Fibroblast of skin of left quadriceps (primary cell): ENCODE measurements at places on chromosomes 12 and 14.

GRCh38 chr12:122079532-122080081 lies 1.1 kb downstream of the MLXIP start:
- DNase-seq, result no peak

- no peak for DNase-seq
Measured at GRCh38 chr14:69401841-69402240, 3.3 kb downstream of the SLC39A9 start.

DNA sequence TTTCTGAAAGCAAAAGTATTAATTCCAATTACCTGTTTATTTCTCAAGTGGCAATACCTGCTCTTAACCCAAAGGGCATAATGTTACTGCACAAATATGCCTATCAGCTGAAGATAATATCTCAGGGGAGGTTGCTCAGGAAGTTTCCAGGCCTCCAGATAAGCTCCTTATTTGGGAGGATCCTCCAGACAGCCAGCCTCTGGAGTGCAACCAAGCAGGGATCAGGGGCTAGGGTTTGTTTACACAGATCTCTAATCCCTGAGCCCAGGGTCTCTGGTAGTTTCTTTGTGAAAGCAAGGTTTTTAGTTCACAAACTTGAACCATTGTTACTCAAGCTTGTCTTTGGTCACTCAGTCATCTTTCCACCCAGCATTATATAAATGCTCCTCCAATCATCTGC lies 124.4 kb downstream of the SLC38A4 start:
- no peak for DNase-seq

GRCh38 chr12:124188561-124189405 lies 106.1 kb upstream of the RFLNA start:
- no peak for DNase-seq

DNA sequence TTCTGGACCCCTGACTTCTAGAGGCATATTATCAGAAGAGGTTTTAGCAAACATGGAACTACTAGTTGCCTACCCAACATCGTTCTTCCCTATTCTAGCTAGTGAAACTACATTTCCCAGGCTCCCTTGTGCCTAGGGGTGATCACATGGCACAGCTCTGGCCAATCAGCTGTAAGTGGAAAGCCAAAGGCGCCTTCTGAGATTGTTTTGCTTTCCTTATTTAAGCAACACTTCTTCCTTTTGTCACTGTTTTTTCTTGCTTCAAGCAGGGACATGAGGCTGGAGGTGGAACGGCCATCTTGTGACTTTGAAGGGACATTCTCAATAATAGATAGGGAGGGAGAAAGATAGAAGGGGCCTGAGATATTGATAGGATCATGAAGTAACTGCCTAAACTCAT lies 136.7 kb downstream of the ZNF664 start:
- DNase-seq, result no peak

DNA sequence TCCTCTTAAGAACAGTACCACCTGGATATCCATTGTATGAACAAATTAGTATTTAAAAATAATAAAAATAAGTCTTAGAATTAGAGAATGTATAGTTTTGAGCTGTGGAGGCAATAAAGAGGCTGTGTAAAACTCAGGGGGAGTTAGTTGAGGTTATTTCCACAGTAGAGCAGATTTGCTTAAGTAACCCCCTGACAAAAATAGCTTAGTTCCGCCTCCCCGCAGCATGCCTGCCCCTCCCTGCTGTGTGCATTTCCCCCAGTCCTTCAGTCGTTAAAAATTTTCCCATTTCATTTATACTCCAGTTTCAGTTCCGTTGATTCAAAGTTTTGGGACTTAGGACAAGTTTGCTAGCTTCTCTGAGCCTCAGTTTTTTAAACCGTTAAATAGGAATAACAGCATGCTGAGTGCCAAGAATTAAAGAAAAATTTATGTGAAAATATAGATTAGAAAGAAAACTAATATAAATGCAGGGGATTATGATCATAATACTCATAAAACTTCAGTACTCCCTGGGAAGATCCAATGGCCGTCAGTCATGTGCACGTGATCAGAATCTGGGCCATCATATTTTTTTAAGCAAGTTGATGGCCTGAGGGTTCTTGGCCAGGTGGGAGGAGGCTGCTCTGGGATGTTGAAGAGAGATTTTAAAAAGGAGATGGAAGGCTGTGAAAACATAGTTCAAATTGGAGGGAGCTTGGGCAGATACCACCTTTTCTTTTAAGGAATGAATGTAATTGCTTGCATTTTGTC lies 14.5 kb upstream of the SLC38A2 start:
- no peak for DNase-seq

- DNase-seq, result peak; percentile 100
Measured at GRCh38 chr12:114684098-114684869, at the start of gene TBX3. TSS of gene TBX3 (minus strand) at chr12:114684175. CDS start at chr12:114683200, 975 bp downstream.

- DNase-seq, result peak; percentile 20
Measured at GRCh38 chr14:42778984-42779383, 1172.3 kb downstream of the LRFN5 start.

DNA sequence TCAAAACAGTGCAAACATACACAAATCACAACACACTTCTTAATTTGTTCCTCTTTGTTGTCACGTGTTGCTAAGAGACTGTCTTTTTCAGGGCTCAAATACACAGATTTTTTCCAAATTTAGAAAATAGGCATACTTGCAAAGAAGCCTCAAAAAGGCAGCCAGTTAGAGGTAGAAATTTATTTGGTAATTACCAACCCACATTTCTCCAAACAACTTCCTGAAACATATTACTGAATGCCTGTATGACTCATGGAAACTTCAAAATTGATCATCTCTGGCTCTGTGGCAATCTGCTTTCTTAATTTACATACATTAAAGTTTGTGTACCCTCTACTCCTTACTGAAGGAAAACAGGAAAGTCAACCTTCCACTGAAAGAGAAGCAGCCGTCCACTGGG lies 36.4 kb downstream of the PPM1H start:
- no peak for DNase-seq

DNA sequence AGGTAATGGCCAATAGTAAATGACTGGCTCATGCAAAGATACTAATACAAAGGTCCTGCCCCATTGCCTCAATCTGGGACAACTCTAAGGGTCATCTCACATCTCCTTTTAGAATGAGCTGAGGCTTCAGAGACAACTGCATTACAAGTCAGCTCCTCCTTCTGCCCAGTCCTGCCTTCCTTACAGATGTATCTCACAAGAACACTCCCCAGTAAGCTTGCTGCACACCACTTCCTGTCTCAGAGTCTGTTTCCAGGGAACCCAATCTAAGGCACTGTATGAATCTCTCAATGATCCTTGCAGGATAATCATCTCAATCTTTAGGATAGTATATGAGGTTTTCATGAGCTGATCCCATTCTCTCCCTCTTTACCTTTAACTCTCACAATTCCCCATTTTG lies 57.8 kb upstream of the ZDHHC17 start:
- DNase-seq, result no peak

GRCh38 chr14:106038263-106038662 lies 511.9 kb downstream of the TMEM121 start:
- no peak for DNase-seq

DNA sequence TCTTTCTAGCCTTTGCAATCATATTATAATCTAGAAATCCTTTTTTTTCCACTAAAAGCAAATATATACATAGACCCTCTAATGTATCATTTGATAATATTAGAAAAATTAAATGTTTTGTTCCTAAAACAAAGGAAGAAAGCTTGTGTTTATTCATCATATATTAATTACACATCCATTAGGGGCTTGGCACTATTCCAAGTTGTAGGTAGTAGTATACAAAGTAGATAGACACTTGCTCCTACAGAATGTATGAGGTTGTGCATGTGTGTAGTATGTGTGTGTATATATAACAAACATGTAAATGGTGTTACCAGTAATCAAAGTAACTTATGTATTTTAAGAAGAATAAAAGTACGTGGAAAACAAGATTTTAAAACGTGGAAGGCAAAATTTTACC lies 15.0 kb upstream of the KCNMB4 start:
- no peak for DNase-seq
